ENCODE measurements at places on chromosomes 2 and 18.

GRCh38 chr2:216971593-216971992 lies 111.7 kb upstream of the TNP1 start:
- no peak for DNase-seq

- DNase-seq, result no peak
Measured at GRCh38 chr2:196407675-196408264, 231.7 kb upstream of the CCDC150 start.

DNA sequence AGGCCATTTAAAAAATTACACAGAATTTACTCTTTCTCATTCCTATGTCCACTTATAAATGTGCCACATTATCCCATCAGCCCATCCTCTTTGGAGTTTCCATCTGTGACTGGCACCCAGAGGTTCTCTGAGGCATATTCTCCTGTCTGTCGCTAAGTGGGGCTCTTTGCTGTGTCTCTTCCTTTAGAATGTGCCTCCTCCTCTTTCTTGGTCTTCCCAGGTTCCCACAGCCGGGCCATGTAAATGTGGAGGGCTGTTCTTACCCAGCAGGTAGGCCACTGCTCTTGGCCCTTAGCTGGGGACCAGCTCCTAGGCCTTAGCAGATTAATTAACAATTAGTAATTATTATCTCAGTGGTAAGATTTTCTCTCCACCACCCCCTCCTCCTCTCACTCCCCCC lies 167.0 kb downstream of the INSIG2 start:
- no peak for DNase-seq

DNA sequence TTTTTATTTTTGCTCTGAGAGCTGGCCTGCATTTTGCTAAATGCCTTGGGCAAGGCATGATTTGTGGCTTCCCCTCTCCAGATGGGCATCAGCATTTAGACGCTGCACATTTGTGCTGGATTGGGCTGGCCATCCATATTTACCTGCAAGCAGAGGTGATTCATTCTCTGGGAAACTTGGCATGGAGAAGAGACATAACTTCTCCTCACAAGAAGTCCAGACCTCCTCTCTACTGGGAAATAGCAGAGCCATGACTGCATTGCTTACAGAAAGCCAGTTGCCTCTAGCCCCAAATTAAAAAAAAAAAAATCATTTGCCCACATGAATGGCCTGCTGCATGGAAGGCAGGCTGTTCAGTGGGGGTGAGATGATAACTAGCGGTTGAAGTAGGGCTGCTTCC lies 120.1 kb downstream of the ACTR3 start:
- DNase-seq, result no peak

DNA sequence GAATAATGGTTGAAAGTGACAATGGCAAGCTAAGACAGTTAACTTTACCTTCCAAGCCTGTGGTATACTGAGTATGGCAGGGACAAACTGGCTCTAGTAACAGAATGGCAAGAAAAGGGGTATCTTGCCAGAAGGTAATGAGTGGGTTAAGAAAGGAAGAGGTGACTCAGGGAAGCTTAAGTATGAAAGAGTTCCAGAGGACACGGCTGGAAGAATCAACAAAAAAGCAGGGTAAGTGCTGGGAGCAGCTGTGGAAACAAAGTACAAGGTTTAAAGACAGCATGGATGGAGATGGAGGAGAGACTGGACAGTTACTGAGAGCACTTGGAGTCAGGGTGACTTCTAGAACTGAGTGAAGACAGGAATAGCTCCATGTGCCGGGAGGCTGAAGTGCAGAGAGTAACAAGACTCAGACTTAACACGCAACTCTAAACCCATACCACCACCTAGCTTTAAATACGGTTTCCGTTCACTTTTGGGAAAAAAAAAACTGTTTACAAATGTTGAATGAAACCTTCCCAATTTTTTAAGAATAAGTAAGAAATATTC lies 69.0 kb downstream of the REV1 start:
- DNase-seq, result no peak

- DNase-seq, result no peak
Measured at GRCh38 chr2:68671961-68672360, 28.6 kb downstream of the PROKR1 start.

- DNase-seq, result no peak
Measured at GRCh38 chr2:26483516-26483915, 5.6 kb upstream of the OTOF start.

GRCh38 chr2:155653176-155653575 lies 679.3 kb downstream of the NR4A2 start:
- DNase-seq, result no peak

DNA sequence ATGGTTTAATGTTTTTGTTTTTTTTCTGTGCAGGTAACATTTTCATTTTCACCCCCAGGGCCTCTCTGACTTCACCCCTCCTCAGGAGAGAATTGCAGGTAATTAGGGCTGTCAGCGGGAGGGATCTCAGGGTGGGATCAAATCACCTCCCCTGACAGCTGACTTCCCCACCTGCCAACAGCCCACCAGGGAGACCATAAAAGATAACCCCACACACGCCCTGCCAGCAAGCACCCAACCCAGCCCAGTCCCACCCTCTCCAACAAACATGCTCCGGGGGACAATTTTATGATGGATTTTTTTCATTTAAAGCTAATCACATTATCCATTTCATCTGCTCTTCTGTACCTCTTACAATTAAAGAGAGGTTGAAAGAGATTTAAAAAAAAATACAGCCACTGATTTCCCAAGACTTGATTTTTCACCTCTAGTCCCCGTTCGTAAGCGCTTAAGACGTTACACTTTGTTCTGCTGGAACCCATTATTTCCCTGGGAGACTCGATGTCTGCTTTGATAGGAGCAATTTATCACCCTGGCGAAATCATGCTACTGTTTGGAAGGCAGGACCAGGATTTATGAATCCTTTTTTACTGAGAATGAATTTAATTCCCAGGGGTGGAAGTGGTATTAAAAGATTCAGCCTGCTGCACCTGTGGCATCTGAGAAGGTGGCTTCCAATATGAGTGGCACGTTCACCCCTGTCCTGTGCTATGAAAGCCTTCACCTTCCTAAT lies 232.9 kb upstream of the ID2 start:
- no peak for DNase-seq

DNA sequence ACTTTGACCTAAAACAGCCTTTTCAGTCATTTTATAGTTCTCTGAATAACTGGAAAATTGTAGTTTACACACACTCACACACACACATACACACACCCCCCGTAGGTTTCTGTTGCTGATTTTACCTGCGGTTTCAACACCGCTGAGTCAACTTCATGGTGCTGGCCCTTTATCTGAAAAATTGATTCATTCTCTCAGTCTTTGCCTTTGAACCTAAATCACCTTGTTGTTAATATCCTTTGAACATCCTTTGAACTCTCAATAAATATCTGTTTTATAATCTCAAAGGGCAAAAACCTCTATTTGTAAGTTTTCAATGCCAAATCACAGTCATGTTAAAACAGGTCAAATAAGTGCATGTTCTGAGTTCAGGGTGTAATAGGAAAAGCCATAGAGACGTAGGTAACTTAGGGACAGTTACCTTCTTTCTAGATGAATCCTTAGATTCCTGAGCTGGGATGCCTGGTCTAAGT lies 109.0 kb upstream of the BZW1 start:
- no peak for DNase-seq

- no peak for DNase-seq
Measured at GRCh38 chr2:95379371-95379831, 23.1 kb upstream of the FAHD2A start.

DNA sequence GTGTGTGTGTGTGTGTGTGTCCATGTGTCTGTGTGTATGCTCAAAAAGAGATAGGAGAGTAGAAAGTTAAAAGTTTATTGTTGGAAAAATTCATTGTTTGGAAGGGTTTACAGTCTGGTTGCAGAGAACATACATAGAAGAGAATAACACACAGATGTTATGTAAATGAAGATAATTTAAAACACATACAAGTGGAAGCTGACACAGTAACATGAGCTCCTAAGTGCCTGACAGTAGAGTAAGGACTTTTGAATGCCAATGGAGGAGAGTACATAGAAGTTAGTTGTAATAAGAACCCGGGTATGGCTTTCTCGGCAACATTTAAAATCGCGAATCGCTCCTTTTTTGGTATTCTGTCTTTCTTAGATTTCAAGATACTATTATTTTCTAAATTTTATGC lies 137.0 kb upstream of the FANCL start:
- no peak for DNase-seq

DNA sequence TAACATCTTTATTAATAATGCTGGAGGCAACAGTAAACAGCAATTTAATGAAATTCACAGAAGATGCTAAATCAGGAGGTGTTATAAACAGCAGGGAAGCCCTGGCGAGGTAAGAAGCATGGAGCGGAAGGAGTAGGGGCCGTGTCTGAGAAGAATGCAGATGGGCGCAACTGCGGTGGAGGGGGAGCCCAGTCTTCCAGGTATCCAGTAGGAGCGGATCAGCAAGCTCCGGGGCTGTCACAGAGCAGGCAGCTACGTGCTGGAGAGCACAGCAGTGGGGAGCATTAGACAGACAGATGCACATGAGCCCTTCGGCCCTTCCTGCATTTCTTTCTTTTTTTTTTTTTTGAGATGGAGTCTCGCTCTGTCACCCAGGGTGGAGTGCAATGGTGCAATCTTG lies 82.3 kb downstream of the SH3RF3 start:
- DNase-seq, result no peak

GRCh38 chr18:73774811-73775509 lies 372.7 kb downstream of the FBXO15 start:
- DNase-seq, result no peak

DNA sequence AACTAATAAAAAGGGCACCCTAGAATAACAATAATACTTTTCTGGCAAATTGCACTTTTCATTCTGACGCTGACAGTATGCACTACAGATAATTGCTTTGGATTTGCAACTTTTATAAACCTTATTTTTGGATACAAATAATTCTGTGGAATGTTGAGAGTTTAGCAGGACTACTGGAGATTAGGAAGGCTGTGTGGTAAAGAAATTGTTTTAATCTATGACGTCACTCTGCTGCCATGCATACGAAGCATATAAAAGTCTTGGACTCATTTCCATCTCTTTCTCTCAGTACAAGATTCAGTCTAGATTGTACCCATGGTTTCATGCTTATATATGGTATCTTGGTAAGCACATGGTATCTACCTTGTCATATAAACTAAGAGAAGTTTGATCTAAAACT lies 28.1 kb upstream of the ZCCHC2 start:
- DNase-seq, result no peak

DNA sequence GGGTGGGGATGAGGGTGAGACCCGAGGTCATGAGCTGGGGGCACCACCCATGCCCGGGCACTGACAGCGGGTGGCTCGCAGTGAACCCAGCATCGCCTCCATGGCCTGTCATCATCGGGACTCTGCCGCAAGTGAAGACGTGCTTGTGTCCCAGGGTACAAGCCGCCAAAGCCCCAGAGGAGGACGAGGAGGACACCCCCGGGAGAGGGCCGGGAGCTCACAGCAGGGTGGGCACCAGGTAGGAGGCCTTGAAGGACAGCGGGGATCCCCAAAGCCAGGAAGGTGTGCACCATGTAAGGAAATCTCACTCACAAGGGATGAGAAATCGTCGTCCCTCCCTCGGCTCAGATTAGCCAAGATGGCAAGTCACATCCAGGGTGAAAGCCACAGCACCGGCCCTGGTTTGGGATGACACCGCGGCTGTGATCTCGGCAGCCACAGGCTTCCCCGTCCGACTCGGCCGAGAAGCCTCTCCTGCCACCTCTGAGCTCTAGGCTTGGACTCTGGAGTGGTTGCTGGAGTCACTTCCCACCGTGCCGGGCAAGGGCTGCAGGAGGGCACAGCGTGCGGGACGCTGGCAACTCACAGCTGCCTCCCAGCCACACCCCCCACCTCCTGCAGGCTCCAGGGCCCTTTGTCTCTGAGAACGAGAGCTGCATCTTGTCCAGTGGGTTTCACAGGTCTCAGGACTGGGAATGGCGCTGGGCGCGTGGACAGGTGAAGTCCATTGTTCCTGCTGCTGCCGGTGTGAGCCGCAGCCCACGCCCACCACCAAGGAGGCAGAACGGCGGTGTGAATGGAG lies 81.6 kb upstream of the CTDP1 start:
- no peak for DNase-seq

- DNase-seq, result no peak
Measured at GRCh38 chr2:220674033-220674432, 898.1 kb downstream of the EPHA4 start.

GRCh38 chr2:118177318-118177717 lies 89.0 kb downstream of the INSIG2 start:
- DNase-seq, result no peak

GRCh38 chr2:62266433-62267038 lies 70.6 kb downstream of the B3GNT2 start:
- no peak for DNase-seq

GRCh38 chr2:232438951-232439757 lies 16.8 kb upstream of the ALPI start:
- DNase-seq, result no peak

DNA sequence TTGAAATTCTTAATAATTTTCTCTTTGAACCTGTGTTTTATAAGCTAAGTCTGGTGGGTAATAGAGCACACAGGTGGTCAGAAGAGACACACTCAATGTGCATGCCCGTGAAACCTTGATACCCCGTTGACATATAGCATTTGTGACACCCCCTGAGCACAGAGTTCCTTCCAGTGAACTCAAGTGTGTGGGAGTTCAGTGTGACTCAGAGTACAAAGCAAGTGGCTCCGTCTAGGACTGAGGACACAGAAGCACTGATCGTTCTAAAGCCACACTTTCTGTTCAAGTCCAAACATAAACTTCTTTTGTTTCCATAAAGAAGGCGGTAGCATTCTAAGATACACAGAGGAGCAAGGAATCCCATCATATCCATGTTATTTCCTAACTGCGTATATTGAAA lies 523.6 kb downstream of the PID1 start:
- DNase-seq, result no peak

- DNase-seq, result no peak
Measured at GRCh38 chr18:51649796-51650195, 452.3 kb upstream of the MEX3C start.

DNA sequence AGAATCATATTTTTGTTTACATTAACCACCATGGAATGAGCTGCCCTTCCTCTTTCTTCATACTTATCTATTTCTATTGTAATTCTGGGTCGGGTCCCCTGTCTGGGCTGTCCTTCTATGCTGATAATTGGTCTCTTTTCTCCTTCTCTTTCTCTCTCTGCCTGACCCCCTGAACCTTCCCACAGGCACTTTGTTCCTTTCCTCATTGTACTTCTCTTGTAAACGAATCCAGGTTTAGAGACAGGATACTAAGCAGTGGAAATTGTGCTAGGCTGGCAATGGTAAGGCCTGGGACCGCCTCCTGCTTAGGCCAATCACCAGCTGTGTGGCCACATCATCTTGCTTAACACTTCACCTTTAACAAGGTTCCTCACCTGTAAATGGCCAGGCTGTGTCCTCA lies 137.0 kb downstream of the ZNF532 start:
- no peak for DNase-seq

GRCh38 chr2:120883607-120884440 lies 148.2 kb downstream of the GLI2 start:
- no peak for DNase-seq
